ENCODE measurements at places on chromosomes 6 and 20.

DNA sequence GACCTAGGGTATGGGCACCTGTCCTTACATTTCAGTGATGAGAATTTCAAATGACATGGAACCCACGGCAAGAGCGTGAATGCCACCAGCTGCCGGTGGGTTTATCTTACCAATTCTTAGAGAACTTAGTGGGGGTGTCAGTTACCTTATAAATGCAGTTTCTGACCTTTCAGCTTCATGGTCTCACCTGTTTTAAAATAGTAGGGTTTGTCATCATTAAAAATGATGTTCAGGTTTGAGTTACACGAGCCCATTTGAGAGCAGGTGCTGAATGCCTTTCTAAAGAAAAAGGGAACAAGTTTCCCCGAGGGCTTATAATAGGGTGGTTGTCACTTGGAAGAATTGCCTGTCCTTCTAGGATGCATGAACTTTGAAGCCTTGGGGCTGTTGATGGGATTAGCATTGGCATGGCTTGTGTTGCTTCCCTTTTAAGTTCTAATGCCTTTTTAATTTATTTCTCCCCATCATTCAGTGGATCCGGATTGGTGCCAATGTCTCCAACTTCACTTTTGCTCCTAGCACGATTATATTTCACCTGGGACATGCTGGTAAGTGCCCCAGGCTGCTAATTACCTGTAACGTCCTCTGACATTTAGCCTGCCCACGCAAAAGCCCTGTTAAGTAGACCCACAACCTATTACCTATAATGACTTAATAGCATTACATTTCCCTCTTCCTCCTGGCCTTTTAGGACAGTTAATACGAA, 27.9 kb downstream of the GHRH start:
- no peak for DNase-seq

DNA sequence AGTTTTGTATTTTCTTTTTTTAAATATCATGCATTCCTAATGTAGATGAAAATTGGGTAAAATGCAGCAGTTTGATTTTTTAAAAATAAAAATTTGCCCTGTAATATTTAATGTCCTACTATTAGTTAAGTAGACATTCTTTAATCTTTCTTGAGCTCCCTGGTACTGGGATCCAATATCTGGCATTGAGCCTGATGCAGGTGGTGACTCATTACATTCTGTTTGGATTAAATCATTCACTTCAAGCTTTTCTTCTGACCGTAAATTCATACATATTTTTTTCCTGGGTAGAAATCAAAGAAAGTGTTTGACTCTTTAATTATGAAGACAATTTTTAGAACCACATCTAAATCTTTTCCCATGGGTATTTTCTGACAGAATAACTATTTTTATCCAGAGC, 768.8 kb upstream of the SLC35B3 start:
- no peak for DNase-seq

DNA sequence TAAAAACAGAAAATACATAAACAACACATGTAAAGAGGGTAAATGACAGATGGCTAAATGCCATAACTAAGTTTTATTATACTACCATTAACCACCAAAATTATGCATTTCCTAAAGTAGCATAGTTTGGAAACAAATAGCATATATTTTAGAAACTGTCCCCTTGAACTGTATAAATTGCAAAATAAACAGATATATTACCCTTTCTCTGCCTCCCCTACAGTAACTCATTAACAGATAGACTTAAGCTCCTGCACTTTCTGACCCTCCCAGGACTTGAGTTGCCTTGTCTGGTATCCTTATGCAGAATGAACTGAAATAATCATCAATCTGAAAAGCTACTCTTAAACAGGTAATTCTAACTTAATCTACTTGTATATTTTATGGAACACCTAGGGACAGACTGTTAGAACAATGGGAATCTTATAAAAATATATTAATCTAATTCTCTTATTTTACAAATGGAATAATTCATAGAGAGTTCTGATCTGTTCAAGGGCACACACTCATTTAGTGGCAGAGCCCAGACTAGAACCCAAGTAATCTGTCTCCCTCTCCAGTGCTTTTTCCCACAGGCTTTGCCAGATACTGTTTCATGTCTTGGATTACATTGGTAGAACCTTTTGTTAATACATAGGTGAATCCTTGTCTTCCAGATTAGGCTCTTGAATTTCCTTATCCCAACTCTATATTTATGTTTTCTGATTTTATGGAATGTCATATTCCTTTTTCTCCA, 50.6 kb upstream of the LOC128125822 start:
- DNase-seq, result no peak

- DNase-seq, result no peak
Measured at GRCh38 chr6:68040312-68040778, 594.7 kb upstream of the ADGRB3 start.

DNA sequence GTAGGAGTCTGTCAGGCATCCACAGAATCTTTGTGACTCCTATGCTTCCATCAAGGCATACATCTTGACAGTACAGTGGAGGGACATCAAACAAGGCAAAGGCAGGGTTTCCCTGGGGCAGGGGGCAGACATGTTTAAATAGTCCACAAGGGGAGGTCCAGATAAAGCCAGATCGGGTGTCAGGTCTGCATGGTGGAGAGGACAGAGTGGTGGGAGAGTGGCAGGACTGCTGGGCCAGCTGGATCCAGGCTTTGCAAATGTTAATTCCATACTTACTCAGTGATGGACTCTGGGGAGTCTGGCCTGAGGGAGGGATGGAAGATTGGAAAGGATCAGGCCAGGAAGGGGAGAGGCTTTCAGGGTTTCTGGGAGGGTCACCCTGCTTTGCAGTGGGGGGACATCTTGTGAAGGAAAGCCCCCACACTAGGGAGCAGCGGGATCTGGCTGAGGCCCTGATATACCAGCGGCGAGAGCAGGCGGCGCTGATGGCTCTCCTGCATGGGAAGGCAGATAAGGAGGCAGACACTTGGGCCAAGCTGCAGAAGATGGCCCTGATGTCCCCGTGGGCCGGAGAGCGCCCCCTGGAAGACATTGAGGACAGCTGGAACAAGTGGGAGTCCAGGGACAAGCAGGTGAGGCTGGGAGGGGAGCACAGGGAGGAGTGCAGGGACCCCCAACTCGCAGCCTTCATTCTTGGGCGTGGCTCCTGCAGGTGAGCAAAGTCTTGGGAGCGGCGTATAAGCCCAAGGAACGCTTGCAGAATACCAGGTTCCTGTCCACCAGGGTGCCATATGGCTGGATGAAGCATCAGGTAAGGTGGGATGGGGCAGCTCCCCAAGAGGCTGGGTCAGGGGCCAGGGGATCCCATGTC, 44.6 kb downstream of the SUN5 start:
- DNase-seq, result peak; percentile 6

DNA sequence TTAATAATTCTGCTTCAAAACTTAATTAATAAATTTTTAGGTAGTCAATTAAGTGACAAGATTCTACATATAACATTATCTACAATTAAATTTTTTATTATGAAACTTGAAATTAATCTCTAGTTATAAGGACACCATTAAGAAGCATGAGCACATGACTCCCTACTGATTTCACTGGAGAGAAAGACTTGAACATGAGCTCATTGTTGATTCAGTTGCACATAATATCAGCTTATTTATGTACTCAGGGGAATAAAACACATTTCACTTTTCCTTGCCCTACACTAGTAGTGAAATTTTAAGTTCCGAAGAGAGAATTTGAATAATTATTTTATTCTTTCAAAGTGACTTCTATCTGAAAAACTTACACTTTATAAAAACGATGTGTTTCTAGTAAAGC, 370.2 kb upstream of the EPHA7 start:
- no peak for DNase-seq

GRCh38 chr6:117143647-117144046, 121.7 kb upstream of the VGLL2 start:
- DNase-seq, result no peak

DNA sequence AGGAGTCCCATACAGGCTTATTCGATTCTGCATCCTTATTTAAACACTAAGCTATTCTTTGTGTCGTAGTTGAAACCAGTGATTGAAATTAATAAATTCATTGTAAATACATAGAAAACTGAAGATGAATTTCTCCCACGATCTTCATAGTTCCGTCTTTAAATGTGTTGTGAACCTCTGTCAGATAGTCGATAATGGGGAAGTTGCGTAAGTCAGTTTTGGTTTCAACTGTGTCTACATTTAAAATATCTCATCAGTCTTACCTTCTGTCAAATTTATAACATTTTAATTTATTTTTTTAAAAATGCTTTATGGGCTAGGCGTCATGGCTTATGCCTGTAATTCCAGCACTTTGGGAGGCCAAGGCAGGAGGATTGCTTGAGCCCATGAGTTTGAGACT, 12.7 kb downstream of the STX11 start:
- no peak for DNase-seq

GRCh38 chr6:28555136-28555535, 29.5 kb downstream of the GPX5 start:
- no peak for DNase-seq

DNA sequence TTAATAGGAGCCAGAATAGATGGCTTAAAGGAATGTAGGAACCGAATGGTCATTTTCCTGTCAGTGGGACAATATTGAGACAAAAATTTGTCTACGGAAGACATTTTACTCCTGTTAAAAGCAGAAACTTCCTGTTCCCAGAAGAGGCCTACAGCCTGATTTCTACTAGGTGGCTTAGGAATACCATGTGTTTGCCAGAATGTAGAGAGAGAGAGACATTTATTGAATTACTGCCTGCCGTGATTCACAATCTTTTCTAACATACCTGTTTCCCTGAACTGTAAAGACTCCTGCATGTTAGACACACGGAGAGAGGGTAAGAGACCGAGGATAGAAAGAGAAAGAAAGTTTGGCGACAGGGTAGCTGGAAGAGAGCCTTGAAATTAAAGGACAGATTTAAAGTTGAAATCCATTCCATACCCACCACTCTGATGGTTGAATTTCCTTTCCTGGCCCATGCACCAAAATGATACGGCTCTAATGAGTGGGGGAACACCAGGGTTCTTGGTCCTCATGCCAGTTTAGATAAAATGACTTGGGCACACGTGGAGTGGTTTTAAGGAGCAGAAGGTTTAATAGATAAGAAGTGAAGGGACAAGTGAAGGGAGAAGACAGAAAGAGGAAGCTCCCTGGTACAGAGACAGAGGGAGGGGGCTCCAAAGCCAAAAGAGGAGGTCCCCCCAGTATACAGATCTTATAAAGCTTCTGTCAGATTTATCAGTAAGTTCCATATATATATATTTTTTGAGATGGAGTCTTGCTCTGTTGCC, 22.5 kb downstream of the NCOA3 start:
- no peak for DNase-seq

DNA sequence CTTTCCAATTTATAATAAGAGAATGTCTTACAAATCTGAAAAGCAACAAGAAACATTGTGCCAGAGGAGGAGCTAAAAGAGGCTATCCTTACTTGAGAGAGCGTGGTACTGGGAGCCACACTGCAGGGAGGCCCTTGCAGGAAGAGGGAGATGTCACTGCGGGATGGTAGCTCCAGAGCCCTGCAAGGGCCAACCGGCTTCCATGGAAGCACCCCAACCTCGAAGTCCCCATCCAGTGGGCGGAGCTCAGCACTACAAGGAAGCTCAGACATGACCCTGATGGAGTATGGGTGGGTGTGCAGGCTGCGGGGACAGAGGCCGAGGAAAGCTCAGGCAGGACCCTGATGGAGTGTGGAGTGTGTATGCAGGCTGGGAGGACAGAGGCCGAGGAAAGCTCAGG, 57.8 kb upstream of the RPS6KA2 start:
- no peak for DNase-seq

DNA sequence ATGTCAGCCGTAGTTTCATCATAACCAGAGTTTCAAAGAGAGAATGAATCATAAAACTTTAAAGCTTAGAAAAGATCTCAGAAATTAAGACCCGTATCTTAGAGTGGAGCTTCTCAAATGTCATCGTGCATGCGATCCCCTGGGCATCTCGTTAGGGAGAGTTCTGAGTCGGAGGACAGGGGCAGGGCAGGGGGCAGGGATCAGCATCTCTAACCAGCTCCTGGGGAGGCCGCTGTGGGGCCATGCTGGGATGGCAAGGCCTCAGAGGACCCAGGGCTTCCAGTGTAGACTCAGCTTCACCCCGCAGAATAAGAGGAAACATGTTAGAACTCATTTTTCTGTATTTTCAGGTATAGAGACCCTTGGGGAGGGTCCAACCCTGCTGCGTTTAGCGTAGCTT, 72.0 kb upstream of the AFDN start:
- DNase-seq, result no peak

DNA sequence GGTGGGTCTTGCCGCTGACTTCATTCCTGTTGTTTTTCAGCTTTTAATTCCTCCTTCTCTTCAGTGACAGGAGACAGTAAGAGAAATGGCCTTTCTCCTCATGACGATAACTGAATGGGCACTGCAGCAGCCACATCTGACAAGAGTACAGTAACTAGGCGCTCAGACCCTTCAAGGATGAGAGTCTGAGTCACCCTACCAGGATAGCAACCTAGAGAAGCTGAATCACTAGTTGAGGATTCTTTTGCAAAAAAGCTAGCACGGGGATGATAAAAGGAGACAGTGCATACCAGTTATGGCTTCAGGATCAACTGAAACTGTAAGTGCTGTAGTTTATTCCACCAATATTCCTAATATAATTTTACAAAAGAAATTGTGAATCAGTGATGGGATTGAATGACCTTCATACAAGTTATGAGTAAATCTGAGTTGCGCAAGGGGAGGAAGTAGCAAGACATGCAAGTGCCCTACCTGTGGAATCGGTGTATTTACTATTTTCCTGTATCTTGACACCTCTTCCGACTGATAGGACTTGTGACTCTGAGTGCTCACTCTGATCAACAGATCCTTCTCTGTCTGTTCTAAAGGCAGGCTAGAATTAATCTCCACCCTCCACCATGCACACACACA, 161.8 kb upstream of the GRIK2 start:
- DNase-seq, result no peak

DNA sequence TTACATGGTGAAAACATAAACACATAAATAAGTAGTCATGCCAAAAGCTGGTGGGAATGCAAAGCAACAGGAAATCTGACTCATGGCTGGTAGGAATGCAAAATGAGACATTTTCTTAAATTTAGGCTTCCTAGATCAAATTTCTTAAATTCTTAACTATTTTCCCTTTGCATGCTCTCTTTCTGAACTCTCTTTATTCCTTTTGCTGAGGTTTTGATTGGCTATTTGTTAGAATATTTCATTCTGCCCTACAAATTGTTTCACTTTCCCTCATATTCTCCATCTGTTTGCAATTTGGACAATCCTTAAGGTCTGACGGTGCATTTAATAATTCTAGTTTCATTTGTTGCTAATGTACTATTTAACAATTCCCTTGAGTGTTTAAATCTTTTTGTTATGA, 437.5 kb upstream of the RGS17 start:
- peak; percentile 9 for DNase-seq

DNA sequence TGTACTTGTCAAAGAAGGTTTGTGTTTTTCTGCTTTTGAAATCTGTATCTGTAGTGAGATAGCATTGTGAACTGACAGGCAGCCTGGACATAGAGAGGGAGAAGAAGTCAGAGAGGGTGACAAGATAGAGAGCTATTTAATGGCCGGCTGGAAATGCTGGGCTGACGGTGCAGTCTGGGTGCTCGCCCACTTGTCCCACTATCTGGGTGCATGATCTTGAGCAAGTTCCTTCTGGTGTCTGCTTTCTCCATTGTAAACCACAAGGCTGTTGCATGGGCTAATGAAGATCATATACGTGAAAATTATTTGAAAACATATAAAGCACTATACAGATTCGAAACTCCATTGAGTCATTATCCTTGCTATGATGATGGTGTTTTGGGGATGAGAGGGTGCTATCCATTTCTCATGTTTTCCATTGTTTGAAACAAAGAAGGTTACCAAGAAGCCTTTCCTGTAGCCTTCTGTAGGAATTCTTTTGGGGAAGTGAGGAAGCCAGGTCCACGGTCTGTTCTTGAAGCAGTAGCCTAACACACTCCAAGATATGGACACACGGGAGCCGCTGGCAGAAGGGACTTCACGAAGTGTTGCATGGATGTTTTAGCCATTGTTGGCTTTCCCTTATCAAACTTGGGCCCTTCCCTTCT, 18.4 kb downstream of the CD83 start:
- DNase-seq, result no peak

- DNase-seq, result no peak
Measured at GRCh38 chr20:41247523-41248367, 69.8 kb downstream of the ZHX3 start.
